ENCODE measurements at places on chromosomes 3 and 15.
A peak's percentile ranks its signal among the peaks of the same experiment; 100 is the strongest.

DNA sequence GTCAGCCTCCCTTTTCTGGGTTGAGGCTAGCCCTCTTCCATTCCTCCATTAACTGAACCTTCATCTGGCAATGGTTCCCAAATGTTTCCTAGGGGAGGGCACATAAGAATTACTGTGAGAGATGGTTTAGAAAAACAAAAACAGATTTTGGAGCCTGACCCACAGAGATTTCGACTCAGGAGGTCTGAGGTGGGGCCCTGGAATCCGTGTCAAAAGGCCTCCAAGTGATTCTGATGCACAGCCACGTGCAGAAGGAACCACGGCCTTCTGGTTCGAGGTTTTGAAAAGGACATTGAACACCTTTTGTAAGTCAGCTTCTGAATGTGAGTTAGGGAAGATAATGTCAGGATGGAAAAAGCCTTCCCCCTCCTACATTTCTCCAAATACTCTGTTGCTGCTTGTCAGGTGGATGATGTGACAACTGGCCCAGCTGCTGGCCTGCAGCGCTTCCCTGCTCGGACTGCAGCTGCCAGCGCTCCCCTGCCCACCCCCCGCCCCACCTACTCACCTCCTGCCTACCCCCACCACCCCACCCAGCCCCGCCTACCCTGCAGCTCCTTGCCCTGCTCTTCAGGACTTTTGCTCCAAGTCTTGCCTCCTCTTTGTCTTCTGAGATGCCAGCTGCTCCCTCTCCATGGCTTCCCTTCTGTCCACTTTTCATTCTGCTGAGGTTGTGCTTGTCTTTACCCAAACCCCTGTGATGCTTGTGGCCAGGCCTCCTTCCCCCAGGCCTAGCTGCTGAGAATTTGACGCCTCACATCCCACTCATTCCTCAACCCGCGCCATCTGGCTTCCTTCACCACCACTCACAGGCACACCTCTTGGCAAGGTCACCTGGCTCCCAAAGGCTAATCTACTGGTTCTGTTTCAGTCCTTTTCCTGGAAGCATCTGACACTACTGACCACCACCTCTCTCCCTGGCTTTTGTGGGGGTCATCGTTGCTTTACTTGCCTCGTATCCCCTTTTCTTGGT lies 6.6 kb downstream of the EHD4 start:
- DNase-seq: no peak

DNA sequence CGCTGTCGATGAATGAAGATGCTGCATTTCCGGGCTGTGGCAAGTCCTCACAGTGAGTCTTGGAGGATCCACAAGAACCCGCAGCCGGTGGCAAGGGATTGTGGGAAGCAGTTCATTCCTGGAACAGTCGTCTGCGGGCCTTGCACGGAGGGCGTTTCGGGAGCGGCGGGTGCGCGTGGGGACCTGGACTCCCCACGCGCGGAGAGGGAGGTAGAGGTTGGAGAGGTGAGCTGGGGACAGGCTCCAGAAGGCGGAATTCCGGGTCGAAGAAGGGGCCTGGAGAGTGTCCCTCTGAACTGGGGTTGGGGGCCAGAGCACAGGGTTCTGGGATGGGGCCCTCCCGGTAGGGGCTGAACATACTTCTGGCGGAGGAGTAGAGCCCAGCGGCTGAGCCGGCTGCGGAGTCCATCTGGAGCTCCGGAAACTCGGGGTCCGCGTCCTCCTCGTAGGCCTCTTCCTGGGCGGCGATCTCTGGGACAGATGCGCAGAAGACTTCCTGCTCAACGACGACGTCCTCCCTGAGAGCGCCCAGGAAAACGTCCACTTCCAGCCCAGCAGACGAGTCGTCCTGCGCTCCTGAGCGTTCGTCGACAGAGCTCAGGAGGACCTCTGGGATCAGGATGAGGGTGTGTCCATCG lies 593 bp downstream of the PRR23A start:
- DNase-seq: no peak

DNA sequence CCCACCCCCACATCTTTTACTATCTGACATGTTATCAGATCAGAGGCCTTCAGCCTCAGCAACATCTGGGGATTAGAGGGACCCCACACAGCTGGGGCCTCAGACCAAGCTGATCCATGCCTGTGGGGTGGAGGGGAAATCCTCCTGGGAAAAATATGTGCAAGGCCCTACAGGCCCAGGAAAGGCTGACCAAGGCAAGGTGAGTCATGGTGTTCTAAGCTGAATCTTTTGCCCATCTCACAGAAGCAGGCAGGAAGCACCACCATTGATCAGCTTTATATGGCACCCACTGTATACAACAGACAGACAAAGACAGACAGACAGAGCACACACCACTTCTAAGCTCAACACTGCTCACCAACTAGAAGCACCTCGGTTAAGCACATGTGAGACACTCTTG lies 12.4 kb upstream of the PARP6 start:
- DNase-seq: no peak

- no peak for DNase-seq
Observed at GRCh38 chr3:73143401-73143800, 81.9 kb downstream of the EBLN2 start.

DNA sequence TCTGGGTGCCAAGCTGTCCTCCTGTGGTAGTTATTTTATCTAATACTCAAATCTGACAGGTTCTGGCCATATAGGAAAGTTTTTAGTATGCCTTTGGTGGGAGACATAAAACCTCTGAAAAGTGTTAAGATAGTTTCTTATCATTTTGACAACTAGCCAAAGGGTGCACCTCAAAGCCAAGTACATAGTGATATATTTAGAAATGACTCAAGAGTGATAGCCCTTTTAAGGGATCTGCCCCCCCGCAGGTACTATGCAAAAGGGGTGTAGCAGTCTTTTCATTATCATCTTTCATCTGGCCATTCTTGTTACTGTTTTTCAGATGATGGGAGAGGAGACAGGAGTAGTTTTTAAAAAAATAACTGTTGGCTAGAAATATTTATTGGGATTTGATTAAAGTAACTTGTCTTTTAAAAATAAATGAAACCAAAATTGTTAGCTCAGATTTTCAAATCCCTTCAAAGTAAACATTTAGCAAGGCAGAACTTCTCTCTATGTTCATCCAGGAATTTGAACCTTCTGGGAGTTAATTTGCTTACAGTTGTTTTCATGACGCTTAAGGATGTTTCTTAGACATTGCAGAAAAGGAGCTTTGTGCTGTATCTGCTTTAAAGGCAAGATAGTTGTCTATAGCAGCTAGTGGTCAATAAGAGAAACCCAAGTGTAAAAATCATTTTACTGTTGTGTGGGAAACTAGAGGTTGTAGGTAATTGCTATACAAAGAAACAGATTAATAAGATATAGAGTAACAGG lies 5.1 kb downstream of the PHLDB2 start:
- DNase-seq: no peak

DNA sequence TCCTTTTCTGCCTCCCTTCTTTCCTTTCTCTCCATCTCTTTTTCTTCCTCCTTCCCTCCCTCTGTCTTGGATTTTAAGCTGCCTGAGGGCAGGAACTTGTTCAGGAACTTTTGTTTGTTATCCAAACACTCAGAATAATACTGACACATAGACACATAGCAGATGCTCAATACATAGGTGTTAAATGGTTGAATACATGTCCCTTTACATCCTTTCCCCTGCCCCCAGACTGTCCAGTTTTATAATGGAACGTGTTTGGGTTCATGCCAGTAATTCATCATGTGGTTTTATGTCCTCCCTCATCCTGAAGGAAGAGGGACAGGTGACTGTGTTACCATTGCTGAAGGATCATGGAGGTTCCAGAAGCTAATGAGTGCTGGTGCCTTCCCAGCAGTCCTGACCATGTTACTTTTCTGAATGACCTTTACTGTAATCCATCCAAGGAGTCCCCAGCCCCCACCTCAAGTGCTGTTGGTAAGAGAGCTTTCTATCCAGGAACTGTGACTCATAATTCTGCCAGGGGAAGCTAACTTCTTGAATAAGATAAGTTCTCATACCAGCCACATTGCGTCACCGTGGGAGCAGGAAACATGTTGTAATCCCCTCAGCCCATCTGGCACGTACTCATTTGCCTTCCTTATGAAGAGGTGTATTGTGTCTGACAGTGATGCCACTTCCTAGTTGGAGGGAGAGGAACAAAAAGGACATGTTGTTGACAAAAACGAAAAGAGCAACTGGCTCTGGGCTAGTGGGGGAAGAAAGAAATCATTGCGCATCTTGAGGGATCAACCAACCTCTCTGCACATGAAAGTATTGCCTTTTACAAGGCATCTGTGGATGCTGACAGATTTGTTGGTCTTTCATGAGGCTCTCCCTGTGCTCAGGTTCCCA lies 52.4 kb downstream of the IL1RAP start:
- peak; percentile 58 for DNase-seq

DNA sequence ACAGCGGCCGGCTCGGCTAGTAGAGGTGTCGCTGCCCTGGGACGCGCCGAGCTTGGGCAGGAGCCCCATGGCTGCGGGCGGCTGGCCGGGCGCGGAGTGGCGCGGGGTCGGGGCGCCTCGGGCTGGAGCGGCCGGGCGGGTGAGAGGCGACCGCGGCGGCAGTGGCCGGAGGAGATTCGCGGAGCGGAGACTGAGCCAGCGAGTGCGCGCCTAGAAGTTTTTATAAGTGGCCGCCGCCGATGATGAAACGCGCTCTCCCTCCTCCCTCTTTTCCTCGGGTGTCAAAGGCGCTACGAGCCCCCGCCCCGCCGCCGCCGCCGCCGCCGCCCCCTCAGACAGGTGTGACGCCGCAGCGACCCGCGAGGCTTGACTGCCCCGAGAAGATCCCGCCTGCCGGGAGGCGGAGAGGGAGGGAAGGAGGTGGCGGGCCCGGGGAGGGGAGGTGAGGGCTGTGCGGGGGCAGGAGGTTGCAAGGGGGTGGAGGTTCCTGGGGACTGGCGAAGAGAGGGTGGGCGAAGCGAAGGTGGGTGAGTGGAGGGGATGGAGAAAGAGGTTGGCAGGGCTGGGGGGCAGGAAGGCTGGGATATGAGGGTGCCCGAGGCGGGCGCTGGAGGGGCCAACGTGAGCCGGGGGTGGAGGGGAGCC lies at the start of gene SLCO2A1:
SLCO2A1 (minus strand) TSS at position 192 of the 645 bp plus-strand sequence; CDS start at position 69, 123 bp downstream.
- DNase-seq: peak; percentile 56

GRCh38 chr3:170128259-170128976 lies 53.1 kb downstream of the PHC3 start:
- no peak for DNase-seq

- DNase-seq: no peak
Observed at GRCh38 chr15:70477750-70478250, 285.6 kb downstream of the UACA start.

DNA sequence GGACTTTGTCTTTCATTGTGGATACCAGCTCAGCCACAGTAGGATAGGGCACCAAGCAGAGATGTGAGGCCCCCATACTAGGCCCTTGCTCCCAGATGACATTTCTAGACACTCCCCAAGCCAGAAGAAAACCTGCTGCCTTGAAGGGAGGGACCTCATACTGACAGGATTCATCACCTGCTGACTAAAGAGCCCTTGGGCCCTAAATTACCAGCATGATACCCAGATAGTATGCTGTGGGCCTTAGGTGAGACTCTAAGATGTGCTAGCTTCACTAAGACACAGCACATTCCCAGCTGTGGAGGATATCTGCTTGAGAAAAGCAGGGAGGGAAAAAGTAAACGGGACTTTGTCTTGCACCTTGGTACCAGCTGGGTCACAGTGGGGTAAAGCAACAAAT lies 324.0 kb downstream of the TBL1XR1 start:
- DNase-seq: no peak

DNA sequence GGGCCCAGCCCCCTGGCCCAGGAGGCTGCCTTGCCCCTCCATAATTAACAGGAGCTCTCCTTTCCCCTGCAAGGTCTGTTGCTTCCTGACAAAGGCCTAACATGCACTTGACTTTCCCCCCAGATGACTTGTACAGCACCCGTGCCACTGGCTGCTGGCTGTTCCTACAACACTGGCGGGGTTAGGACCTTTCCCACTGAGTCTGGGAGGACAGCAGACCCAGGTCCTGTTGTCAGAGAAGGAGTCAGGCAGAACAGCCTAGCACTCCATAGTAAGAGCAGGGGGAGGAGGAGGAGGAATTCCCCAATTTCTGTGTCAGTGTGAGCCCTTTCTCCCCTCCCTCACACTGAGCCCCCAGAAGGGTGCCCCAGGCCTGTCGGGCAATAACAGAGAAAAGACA lies 99.2 kb downstream of the CORO2B start:
- DNase-seq: no peak

DNA sequence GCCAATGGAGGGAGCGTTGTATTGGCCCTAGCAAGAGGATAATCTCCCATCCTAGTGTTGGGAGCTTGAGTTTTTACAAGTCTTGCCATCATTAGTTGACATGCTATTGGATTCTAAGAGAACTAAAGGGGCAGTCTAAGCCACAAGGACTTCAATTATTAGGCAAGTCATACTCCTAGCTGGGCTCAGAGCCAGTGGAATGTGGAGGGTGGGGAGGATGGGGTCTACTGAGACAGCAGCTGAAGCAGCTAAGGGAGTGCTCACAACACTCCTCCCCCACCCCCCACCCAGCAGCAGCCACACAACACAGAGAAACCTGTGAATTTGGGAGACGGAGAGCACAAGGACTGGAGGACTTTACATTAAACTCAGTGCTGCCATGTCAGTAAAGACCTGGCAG lies 27.9 kb downstream of the FRG2C start:
- DNase-seq: no peak

GRCh38 chr15:90875549-90875981 lies 7.2 kb downstream of the FURIN start:
- DNase-seq: no peak

- DNase-seq: no peak
Observed at GRCh38 chr15:80462836-80463512, 58.8 kb downstream of the ARNT2 start.

GRCh38 chr3:135451037-135451785 lies 514.3 kb upstream of the PPP2R3A start:
- DNase-seq: no peak

DNA sequence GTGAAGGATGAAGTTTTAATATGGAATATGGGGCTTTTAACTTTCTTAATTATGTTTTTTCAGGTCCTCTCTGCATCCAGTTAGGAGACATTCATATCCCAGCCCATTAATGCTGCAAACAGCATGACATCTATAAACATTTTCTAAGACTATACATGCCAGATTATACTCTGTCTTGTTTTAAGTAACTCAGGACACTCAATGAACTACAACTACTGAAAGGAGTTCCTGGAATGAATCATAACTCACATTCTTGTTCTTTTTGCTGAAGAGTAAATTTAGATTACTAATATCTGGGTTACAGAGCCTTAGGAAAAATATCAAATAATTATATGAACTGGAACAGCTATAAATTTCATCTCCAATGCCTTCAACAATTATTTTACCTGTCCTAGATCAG lies 167.4 kb downstream of the STAG1 start:
- DNase-seq: no peak

DNA sequence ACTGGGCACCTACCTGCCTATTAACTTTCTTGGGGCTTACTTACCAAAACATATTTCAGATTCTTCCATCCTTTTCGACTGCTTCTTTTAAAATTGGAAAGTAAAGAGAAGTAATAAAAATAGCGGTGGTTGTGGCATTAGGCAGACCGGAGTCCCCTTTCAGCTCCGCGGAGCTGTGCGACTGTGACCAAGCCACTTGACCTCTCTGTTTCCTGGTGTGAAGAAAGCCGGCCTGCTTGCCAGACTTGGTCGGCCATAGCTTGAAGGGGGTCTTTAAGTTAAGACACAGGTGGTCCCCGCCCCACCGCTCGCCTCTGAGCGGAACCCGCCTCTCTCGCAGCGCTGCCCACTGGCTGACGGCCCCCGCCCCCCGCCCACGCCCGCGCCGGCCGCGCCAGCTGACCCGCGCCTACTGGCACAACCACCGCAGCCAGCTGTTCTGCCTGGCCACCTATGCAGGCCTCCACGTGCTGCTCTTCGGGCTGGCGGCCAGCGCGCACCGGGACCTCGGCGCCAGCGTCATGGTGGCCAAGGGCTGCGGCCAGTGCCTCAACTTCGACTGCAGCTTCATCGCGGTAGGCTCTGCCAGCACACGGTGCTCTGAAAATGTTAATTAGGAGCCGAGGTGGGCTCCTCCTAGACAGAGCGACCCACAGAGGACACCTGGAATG lies 18.3 kb downstream of the NOX5 start:
- DNase-seq: no peak

Data from HuH-7 (cell line).